ENCODE measurements at places on chromosomes 11 and 22. TPM values are rescaled to one million over a fixed set of nuclear protein-coding genes. Genes with fewer than 3 reads are reported as not detected.

FAM111B gene
- total RNA-seq = 15.6 TPM

RBFOX2 gene
- total RNA-seq = 92.9 TPM

TTC36 gene
- not detected for total RNA-seq

OR5B21 gene
- total RNA-seq = not detected

KDM4D gene
- 0.32 TPM for total RNA-seq

TYR gene
- total RNA-seq = not detected

SLC17A6 gene
- not detected for total RNA-seq

FEN1 gene
- 45.8 TPM for total RNA-seq

CHRM1 gene
- not detected for total RNA-seq

FOXR1 gene
- total RNA-seq = not detected

TRAF6 gene
- total RNA-seq = 5.8 TPM

PRRG4 gene
- total RNA-seq = under 0.01 TPM

OR10G4 gene
- not detected for total RNA-seq

SNX19 gene
- 41.5 TPM for total RNA-seq

SLC7A4 gene
- total RNA-seq = not detected

ATXN10 gene
- total RNA-seq = 97.1 TPM

Measured in epithelial cell of umbilical artery (primary cell).